ENCODE measurements at places on chromosomes 7 and 10. TPM values are rescaled to one million over a fixed set of nuclear protein-coding genes. Genes with fewer than 3 reads are reported as not detected.

GRCh38 chr10:13862546-13863233 is 275.9 kb downstream of the PRPF18 start:
- DNase-seq, result no peak

DNA sequence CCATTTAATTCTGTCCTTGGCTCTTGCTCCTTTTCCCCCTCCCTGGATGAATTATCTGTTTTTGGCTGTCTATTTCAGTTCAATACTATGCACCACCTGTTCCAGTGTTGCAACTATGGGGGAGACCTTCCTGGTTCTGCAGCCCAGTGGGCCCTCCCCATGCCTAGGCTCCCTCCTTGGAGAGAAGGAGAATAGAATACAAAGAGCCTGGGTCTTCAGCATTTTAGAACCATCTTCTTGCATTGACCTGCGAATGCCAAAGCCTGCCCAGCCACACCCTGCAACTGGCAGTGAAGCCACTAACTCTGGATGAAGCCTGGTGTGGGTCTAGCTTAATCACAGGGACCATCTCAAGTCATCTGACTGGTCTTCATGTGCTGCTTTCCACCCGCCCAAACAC is 207.1 kb downstream of the HERPUD2 start:
- no peak for DNase-seq

DNA sequence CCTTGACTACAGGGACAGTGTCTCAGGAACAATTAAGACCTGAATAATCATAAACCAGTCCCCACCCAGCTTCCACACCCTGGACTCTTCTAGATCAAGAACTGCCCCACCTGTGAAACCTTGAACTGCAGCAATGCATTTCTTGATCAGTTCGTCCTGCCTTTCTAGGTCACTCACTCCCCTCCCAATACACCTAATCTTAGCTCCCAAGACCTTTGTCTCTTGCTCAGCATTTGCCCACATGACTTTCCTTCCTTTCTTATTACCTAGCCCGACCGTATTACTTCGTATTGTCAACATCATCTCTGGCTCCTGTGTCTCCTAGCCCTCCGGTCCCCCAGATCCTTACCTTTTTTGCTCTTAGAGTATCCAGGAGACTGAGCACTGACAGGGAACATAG is 5.5 kb upstream of the NAMPT start:
- DNase-seq, result no peak

- DNase-seq, result no peak
Observed at GRCh38 chr7:6648815-6649104, 11.6 kb downstream of the ZNF316 start.

DNA sequence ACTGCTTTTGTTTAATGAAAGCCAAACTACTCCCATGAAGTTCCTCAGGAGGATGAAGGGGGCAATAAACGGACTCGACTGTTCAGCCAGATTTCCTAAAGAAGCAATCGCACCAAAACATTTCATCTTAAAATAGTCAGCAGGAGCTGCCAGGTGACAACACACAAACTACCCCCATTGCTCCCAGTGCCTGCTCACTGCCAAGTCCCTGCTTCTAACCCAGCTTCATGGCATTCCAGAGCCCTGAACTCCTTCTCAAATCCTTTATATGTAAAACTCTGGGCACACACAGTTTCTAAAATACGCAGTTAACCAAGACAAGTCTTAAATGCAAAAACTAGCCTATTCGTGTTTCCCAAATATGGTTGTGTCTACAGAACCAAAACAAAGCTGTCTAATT is 110.0 kb downstream of the SORBS1 start:
- DNase-seq, result no peak

- DNase-seq, result no peak
Observed at GRCh38 chr10:24459836-24460235, 250.9 kb downstream of the KIAA1217 start.

DNA sequence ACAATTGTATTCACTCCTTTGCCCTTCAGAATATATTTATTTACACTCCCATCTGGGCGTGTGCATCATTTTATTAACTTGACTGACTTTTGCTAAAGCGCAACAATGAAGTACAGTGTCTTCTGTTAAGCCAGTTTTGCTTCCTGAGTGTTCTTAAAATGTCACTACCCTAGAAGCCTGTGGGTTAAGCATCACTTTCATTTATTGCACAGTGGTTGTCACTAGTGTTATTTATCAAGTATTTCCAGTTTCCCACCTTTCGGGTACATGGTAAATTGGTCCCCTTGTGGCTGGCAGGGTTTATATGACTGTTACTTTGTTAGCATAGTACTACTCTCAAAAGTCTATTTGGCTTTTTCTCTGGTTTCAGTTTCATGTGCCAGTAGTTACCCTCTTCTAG is 3.3 kb downstream of the HILPDA start:
- no peak for DNase-seq

DNA sequence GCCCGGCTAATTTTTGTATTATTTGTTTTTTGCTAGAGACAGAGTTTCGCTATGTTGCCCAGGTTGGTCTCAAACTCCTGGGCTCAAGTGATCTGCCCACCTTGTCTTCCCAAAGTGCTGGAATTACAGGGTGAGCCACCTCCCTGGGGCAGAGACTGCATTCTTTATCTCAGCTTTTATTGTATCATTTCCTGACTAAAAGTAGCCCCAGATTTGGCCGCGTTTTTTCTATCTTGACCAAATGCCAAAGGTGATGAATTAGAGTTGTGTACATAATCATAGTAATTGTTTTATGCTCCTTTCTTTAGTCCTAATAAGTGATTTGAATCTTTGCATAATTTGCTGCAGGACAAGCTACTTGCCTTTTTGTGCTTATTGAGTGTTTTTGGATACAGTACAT is 3.1 kb upstream of the SMNDC1 start:
- no peak for DNase-seq

NCF1 gene
- not detected for total RNA-seq

DNA sequence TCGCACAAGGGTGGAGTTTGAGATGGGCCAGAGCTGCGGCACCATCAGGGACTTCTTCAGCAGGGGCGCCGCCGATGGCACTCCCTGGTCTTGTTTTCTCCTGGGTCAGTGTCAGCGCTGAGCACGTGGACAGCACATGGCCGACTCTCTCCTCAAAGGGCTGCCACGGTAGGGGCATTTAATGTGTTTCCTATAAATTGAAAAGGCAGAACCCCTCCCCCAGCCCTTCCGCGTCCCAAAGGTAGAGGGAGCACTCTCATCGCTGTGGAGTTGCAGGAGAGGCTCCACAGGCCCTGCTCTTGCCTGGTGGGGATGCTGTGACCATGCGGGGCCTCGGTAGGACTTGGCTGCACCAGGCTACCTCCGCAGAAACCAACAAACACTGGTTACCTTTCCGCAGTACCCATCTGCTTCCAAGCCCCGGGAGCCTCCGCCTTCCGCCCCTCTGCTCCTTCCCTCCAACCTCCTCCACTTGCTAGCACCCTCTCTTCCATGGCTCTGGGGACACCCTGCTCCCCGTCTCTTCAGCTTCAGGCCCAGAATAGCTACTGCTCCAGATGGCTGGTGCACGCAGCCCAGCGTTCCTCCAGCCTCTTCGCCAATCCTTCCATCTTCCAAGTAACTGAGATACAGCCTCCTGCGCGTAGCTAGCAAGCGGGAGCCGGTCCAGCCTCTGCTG is 166.3 kb upstream of the ADCY1 start:
- no peak for DNase-seq

DNA sequence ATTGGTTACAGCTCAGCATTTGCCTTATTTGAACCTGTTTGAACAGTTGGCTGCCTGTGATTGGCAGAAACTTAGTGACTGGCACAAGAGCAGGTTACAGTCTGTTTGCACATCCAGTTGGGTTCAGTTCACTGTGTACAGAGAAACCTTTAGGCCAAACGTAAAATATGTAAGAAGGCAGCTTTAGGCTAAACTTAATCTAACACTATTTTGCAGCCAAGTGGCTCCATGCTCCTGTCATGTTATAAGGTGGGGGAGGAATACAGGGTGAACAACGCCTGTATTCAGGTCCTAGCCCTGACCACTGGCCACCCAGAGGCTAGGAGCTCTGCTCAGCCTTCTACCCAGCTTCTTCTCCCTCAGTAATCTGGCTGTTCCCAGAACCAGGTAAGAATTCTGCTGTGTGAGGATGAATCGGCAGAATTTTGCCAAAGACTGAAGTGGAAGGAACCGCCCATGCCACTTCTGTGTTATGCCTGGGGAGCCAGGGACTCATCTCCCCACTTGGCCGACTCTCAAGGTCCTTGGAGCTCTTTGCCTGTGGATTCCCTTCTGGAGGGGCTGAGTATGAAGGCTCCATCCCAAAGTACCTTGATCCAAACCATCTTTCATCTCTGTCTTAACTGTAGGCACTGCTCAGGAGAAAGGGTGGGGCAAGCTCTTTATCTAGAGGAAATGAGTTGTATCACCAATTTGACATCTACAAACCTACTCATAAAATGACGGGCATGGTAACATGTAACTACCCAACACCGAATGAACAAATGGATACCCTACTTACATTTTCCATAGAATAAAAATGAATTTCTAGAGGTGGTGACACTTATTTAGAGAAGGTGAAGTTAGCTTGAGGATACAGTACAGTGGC is 164.4 kb upstream of the NAMPT start:
- DNase-seq, result no peak

NPFFR1 gene
- not detected for total RNA-seq

GRCh38 chr7:45681596-45682357 is 107.6 kb downstream of the ADCY1 start:
- no peak for DNase-seq

GOLGA7B gene
- under 0.01 TPM for total RNA-seq

TFEC gene
- 15.4 TPM for total RNA-seq

DNA sequence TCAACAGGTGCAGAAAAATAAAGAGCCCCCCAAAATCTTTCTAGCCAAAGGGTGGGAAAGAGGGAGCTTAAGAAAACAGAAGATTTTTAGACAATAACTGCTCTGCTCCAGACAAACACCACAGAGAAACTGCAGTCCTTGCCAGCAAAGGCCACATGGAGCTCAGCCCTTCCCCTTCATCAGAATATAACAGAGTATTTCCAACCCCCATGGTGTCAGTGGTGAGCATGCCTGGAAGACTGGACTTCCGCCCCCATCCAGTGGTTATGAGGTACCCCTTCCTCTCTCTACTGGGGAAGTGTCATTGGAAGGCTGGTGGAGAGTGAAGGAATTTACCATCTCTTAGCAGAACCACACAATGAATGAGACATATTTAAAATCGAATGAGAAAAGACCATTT is 1007.3 kb upstream of the CELF2 start:
- no peak for DNase-seq

IMPDH1 gene
- 100 TPM for total RNA-seq

All from pulmonary artery endothelial cell (primary cell).